Mucosa of descending colon (tissue), 3 donors: ENCODE measurements at places on chromosomes 5 and 9.

- no peak for DNase-seq
Measured at GRCh38 chr9:76688471-76689238, 75.6 kb upstream of the PCA3 start.

DNA sequence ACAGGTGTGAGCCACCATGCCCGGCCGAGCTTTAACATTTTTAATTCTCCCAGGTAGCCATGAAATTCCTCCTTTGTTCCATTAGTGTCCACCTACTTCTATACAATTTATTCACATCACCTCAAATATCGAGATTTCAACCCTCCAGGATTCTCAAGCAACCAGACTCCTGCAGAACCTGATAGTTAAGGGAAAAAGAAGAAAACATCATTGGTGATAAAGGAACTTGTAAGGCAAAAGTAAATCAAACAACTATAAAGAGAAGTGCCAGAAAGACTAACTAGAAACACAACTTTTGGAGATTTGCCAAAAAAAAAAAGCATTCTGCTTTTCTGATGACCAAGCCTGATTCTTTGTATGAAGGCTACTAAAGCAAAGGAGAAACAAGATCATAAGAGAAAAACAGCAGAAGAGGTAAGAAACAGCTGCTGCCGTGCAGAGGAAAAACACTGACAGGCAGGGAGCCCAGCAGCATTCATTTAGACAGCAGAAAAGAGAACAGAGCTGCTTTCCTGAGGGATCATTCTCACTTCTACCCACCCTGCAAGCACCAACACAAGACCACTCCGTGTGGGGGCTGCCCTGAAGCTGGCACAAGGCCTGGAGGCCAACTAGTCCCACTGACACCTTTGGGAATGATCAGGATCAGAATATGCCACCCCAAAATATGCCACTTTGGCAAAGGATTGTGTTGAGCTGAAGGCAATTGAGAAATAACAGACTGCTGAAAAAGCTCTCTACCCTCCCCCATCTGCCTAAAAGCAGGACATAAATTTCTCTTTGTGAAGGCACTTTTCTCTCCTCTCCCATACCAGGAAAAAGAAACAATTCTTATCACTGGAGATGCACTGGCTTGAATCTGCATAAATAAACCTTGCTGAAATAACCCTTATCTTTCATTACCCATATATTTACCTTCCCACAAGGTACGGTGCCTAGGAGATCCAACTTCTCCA, 75.1 kb downstream of the ALDH7A1 start:
- no peak for DNase-seq

DNA sequence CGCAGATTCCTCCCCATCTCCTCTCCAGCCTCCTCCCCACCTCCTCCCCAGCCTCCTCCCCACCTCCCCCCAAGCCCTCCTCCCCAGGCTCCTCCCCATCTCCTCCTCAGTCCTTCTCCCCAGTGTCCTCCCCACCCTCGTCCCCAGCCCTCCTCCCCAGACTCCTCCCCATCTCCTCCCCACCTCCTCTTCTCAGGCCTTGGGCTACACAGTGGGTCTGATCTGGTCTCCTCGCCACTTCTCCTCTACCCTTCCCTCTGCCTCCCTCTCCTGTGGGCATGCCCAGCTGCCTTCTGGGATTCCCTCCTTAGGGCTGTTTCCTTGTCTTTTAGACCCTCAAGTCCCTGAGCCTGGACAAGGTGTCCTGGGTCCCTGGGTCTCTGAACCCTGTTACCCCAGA, 28.3 kb downstream of the CXXC5 start:
- DNase-seq = no peak

GRCh38 chr5:173682313-173682712, 65.9 kb upstream of the BOD1 start:
- no peak for DNase-seq

DNA sequence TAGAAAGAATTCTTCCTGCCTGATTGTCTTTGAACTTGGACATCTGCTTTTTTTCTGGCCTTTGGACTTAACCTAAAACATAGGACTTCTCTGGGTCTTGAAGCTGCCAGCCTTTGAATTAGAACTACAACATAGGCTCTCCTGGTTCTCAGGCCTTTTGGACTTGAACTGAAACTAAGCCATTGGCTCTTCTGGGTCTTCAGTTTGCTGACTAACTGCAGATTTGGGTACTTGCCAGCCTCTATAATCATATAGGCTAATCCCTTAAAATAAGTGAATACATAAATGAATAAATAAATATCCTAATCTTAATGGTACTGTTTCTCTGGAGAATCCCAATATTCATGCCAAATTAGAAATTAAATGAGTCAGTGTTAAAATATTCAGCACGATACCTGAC, 473.4 kb upstream of the PAPPA start:
- no peak for DNase-seq

GRCh38 chr9:20226345-20226744, 396.0 kb downstream of the MLLT3 start:
- no peak for DNase-seq

GRCh38 chr9:23554686-23555085, 271.4 kb downstream of the ELAVL2 start:
- DNase-seq = no peak

DNA sequence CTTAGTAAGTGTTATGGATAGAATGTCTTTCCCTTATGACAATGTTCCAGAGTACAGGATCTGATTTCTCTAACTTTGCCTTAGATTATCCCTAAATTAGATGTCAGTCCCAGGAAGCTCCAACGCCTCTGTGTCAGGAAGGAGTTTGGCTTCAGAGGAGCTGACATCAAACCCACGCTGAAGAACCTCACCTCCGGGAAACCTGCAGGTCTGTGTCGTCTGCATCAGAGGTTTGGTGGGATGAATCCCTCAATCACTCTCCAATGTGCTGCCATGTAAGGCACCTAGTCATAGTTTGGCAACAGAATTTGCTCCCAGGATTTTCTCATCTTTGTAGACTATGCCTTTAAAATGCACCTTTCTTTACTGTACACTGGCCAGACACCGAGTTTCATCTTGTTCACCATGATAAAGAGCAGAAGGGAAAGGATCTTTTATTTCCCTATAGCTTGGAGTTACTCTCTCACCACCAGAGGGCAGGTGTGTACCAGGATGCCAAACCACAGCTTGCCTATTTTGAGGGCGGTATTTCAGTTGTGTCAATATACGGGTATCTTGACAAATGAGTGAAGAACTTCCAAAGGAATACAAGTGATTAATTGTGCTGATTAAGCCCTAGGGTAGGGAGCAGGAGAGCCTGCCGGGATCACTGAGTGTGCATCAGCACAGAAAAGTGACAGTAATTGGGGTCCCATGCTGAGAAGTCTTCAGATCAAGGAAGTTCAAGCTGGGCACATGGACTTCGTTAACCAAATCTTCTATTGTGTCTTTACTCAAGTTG, 23.4 kb downstream of the MINAR2 start:
- DNase-seq = peak; percentile 32

GRCh38 chr9:68619072-68619471, 78.4 kb upstream of the TMEM252 start:
- DNase-seq = no peak

DNA sequence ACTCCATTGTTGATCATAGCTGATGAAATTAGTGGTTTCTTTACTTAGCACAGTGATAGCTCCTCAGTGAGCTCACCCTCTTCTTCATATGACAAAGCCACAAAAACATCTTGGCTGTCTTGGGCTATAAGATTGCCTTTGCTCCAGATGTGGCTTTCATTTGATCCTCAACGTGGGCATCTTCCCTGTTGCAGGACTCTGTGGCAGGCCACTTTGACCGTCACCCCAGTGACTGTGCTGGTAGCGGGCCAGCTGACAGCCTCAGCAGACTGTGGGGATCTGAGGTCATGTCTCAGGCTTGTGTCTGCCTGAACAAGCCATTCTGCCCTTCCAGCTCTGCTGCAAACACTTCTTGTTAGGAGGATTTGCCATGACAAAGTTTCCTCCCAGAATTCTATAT, 422.2 kb downstream of the NR2F1-AS1 start:
- DNase-seq = no peak

DNA sequence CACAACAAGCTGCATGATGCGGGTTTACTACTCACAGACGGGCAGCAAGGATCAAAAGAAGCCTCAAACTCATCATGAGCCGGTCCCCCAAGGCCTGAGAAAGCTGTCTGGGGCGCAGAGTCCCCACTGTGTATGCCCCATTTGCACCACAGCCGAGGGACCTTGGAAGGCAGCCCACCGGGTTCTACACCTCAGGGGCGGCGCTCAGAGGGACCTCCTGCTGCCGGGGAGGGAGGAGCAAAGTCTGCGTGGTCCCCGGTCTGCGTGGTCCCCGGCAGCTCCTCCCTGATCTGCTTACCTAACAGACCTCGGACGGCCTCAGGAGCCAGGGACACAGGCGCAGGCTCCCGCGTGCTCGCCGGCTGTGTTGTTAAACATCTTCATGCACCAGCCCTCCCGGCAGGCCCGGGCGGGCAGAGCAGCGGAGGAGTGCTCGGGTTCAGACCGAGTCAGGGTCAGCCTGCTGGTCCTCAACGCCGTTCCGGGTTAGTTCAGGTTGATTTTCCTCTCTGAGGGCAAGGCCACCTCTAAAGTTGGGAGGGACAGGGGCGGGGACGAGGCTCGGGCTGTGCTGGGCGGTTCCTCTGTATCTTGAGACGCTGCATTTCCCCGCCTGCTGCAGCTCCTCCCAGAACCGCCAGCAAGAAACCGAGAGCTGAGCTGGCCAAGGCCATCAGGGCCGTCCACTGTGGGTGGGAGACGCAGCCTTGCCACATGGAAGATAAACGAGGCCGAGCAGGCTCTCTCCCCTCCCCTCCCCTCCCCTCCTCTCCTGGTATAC, 74.6 kb downstream of the MRPL36 start:
- DNase-seq = peak; percentile 60

DNA sequence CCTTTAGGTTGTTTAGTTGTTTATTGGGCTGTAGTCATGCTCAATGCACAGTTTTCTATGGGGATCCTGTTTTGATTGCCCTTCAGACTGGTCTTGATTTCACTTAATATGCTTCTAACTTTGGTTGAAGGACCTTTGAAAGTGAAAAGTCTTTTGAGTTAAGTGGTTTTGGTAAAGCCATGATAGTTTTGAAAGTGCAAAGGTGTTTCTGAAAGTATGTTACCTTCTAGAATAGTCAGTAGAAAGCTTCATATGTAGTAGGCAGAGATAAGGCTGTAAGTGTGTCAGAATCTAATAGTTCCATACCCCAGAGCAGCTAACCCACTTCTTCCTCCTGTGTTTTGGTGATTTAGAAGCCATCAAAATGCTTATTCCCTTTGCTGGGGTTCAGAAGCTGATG, 46.1 kb downstream of the RASGRF2 start:
- no peak for DNase-seq

DNA sequence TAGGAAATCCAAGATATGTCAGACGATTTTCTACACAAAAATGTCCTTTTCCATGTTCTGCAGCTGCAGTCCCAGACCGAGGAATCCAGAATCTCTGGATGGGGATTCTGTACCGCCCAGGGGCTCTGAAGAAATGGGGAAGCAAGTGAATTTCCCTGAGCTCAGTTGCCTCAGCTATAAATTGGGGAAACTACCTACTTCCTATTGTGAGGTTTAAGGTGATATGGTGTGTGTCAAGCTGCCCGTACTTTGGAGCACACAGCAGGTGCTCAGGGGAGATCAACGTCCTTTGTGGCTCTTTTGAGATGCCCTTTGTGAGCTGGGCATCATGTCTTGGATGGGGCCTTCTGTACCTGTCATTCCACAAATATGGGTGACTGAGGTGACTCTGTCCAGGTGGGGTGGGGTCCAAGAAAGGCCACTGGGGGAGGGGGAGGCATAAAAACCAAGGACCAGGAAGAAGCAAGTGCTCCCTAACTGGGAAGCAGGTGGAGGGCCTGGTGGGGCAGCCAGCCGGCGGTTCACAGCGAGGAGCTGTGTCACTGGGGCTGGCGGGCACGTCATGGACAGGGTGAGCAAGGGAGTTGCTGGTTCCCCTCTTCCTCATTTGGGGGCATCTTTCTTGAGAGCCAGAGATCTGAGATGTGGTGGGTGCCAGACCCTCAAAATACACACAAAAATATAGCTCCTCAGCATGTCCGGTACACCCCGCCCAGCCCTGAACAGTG, 116.0 kb downstream of the CRB2 start:
- no peak for DNase-seq

GRCh38 chr5:1836176-1836890, 35.1 kb downstream of the NDUFS6 start:
- no peak for DNase-seq

DNA sequence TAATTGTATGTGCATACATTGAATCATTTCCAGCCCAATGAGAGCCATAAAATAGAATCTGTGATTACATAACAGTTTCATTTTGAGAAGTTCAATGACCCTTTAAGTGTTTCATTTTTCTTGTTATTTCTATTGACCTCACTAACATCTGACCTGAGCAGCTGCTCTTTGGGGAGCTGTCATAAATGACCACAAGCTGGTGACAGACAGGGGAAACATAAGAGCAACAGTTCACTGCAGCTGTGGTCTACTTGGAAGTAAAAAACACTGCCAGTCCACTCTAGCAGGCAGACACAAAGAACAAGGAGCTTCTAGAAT, 265.4 kb downstream of the DTWD2 start:
- no peak for DNase-seq

DNA sequence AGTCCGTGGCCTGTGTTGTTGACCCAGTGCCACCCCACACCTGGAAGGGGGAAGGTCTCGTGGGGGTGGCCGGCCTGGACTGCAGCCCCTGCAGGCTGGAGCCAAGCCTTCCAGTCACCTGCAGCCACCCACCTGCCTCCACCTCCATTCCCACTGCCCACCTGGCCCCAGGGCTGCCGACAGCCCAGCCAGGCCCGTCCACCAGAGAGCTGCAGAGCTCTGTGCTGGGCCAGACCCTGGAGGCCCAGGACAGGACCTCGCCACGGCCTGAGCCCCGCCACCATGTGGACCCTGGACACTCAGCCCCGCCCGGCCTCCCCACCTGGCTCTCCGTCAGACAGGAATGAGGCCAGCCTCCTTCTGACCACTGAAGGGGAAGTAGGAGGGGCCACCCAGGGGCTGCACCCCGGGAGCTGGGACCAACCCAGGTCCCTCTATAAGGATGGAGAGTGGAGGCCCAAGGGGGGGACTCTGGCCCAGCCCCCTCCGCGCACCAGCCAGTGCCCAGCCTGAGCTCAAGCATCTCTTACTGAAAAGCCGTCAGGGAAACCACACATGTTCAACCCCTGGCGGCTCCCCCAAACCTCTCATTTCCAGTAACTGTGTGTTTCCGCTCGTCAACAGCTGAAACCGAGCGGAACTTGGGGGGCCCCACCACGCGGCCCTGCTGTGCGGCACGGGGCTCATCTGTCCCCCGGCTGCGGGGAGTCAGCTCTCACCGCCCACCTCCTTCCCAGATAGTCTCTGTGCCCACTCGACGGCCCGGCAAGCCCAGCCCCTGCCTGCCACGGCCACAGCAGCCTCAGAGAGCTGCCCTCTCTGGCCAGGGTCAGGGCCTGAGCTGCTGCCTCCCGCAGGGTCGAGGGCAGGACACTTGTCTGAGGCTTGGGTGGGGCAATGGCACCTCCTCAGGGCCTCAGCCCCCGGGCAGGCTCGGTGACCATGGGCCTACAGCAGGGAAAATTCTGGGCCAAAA, 12.8 kb downstream of the NOTCH1 start:
- peak; percentile 63 for DNase-seq

GRCh38 chr5:132199116-132199680, 28.5 kb downstream of the P4HA2 start:
- no peak for DNase-seq
